ENCODE measurements at places on chromosomes 3 and 15. TPM values are rescaled to one million over a fixed set of nuclear protein-coding genes. Genes with fewer than 3 reads are reported as not detected.
A peak's percentile ranks its signal among the peaks of the same experiment; 100 is the strongest.

- no peak overlapping the region for H3K27ac ChIP-seq
- no peaks in the 10 kb centered on the region for H3K27me3 ChIP-seq
- DNase-seq = no peak
- H3K36me3 ChIP-seq = no peaks in the 10 kb centered on the region
- peaks cover 12% of the 10 kb centered on the region for H3K4me1 ChIP-seq
Measured at GRCh38 chr3:155242342-155242741, 51.1 kb downstream of the STRIT1 start.

DNA sequence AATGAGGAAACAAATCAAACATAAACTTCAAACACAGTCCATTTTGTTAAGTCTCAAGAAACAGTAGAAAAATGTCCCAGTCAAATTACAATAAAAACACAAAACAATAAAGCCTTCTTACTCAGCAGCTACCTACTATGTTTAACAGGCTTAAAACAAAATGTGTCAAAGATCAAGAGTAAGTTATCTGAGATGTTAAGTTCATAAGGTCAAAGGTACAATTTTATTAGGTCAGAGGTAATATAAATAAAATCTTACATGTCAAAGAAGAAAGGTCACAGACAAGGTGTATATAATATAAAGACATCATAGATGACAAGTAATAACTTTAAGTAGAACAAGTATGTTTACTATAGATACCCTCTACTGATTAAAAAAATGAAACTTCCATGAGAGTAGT is 208.3 kb downstream of the SCAPER start:
- peaks cover 4% of the 10 kb centered on the region for H3K4me1 ChIP-seq
- no peak for DNase-seq
- H3K27me3 ChIP-seq = no peaks in the 10 kb centered on the region
- H3K36me3 ChIP-seq = peaks cover 19% of the 10 kb centered on the region

TMCO5A gene
- not detected for total RNA-seq

- no peak overlapping the region for H3K4me3 ChIP-seq
- H3K27me3 ChIP-seq = peaks cover 9% of the 10 kb centered on the region
- no peak overlapping the region for H3K27ac ChIP-seq
- peaks cover 16% of the 10 kb centered on the region for H3K36me3 ChIP-seq
- peaks cover 44% of the 10 kb centered on the region for H3K4me1 ChIP-seq
- DNase-seq = no peak
Measured at GRCh38 chr3:66450390-66451022, 50.3 kb downstream of the LRIG1 start.

GRCh38 chr15:28881600-28881999 is 4.2 kb upstream of the APBA2 start:
- no peak for DNase-seq
- no peak overlapping the region for H3K27ac ChIP-seq
- peaks cover 13% of the 10 kb centered on the region for H3K27me3 ChIP-seq
- H3K36me3 ChIP-seq = no peaks in the 10 kb centered on the region
- H3K4me1 ChIP-seq = peaks cover 3% of the 10 kb centered on the region
- no peak overlapping the region for H3K4me3 ChIP-seq

DNA sequence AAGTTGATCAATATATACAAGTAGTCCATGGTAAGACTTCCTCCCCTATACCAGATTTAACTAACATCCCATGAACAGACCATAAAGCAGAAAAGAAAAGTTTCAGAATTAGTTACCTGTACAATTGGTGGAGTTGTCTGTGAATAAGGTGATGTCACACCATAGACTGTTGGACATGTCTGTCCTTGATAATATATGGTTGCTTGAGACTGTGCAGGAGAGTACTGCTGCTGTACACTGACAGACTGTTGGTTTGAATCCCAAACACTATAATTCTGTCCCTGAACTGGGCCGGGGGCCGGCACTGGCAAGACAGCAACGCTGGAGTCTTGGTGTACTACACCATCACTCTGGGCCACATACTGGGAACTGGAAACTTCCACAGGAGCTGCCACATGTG is 77.2 kb downstream of the NBEAL2 start:
- H3K4me1 ChIP-seq = no peaks in the 10 kb centered on the region
- no peak for DNase-seq
- no peaks in the 10 kb centered on the region for H3K27me3 ChIP-seq
- H3K4me3 ChIP-seq = no peak overlapping the region
- H3K27ac ChIP-seq = peak overlapping the region; percentile 46
- H3K36me3 ChIP-seq = peaks cover 33% of the 10 kb centered on the region

FRMD5 gene
- total RNA-seq = 3.8 TPM

IQCH gene
- total RNA-seq = 1.00 TPM

DNA sequence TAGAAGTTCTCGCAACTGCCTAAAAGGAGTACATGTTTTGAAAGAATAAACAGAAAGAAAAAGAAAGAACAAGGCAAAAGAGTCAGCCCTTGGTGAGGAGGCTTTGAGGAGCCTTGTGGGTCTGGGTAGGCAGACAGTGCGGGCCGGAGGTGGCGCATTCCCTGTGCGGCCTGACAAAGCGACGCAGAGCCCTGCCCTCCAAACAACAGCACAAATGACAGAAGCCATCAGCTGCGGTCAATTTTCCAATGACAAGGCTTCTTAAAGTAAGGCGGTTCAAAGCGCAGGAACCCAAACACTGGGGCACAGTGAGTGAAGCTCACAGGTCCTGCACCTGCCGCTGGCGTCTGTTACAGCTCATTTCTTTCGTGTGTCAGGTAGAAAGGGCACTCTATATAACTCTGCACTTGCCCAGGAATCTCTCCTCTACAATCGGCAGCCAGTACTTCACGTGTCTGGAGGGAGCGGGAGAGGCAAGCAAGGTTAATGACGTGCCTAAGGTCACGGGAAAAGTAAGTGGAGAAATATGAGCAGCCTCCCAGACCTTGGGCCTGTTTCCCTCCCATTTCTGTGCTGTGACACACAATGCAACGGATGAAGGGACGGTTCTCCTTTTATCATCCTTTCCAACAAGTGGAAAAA is 178.1 kb downstream of the OPA1 start:
- H3K27me3 ChIP-seq = peaks cover 3% of the 10 kb centered on the region
- no peak overlapping the region for H3K4me3 ChIP-seq
- peaks cover 61% of the 10 kb centered on the region for H3K4me1 ChIP-seq
- peak; percentile 52 for DNase-seq
- H3K27ac ChIP-seq = peak overlapping the region; percentile 77

GRCh38 chr3:69320871-69321271 is 65.0 kb downstream of the FRMD4B start:
- no peak overlapping the region for H3K27ac ChIP-seq
- H3K4me1 ChIP-seq = peaks cover 12% of the 10 kb centered on the region
- H3K4me3 ChIP-seq = no peak overlapping the region
- no peaks in the 10 kb centered on the region for H3K27me3 ChIP-seq

- peaks cover 4% of the 10 kb centered on the region for H3K4me1 ChIP-seq
- H3K4me3 ChIP-seq = no peak overlapping the region
- H3K27ac ChIP-seq = no peak overlapping the region
Measured at GRCh38 chr15:90838544-90838943, 29.8 kb upstream of the FURIN start.

DNA sequence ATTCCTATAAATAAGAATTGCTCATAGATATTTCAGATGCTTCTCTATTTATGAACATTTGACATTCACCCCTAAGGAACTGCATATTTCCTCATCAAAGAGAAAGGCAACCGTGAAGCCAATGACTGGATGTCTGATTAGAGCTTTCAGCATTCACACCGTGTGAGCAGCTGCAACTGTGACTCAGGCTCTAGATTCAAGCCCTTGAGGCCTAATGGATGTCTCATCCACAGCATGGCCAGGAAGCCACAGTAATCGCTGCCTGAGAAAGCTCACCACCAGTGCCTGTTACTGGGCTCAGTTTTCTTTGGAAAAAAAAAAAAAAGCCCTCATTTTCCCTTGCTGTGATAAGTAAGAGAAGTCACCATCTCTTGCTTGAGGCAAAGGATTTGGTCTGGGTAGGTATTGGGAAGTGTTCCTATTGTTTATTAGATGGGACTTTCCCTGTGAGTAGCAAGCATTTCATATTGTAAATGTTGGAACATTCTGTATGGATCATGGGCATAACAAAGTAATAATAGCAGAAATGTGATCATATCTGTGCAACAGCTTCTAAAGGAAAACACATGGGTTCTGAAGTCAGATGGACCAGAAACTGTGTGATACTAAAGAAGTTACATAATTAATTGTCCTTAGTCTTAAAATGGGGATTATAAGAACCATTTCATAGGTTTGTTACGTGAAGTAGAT is 783.7 kb downstream of the AGBL1 start:
- H3K4me3 ChIP-seq = no peak overlapping the region
- H3K27ac ChIP-seq = no peak overlapping the region
- no peaks in the 10 kb centered on the region for H3K4me1 ChIP-seq
- DNase-seq = no peak
- peaks cover 3% of the 10 kb centered on the region for H3K36me3 ChIP-seq

DNA sequence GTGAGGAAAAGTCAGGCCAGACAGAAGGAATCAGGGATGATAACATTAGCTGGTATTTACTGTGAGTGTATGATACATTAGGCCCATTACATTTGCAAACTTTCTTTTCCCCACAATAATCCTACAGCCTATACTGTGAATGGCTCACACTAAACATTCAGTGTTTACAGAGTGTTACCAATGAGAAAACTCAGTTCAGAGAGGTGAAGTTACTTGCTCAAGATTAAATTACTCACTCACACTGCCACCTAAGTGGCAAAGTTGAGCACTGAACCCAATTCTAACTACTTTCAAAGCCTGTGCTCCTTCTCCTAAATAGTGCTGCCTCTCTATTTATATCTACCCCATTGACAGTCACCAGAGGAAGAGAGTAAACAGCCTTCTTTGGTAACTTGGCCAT is 8.5 kb downstream of the XPC start:
- peaks cover 56% of the 10 kb centered on the region for H3K36me3 ChIP-seq
- no peak overlapping the region for H3K4me3 ChIP-seq
- no peaks in the 10 kb centered on the region for H3K27me3 ChIP-seq

GRCh38 chr3:194051366-194052149 is 84.4 kb upstream of the HES1 start:
- H3K27me3 ChIP-seq = peaks cover 2% of the 10 kb centered on the region
- peaks cover 17% of the 10 kb centered on the region for H3K4me1 ChIP-seq
- no peak for DNase-seq
- H3K27ac ChIP-seq = no peak overlapping the region
- no peaks in the 10 kb centered on the region for H3K36me3 ChIP-seq

CP gene
- 7.4 TPM for total RNA-seq

DNA sequence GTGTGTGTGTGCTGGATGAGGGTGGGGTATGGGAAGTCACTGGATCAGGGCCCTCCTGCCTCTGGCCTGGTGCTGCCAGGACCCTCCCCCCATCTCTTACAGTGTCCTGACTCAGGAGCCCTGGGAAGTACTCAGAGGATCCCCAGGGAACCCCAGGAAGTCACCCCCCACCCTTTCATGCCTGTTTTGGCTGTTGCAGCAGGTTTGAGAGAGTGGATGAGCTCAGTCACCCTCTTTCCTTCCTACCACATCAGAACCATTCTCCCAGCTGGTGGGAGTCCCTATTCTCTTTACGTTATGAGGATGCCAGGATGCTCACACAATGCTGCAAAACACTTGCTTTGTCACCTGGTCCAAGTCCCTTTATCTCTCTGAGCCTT is 59.0 kb downstream of the BDH1 start:
- peaks cover 40% of the 10 kb centered on the region for H3K4me1 ChIP-seq
- no peaks in the 10 kb centered on the region for H3K27me3 ChIP-seq
- H3K27ac ChIP-seq = no peak overlapping the region
- no peak for DNase-seq
- no peak overlapping the region for H3K4me3 ChIP-seq
- H3K36me3 ChIP-seq = no peaks in the 10 kb centered on the region

IL5RA gene
- total RNA-seq = 0.14 TPM

GAP43 gene
- total RNA-seq = 4.2 TPM

DNA sequence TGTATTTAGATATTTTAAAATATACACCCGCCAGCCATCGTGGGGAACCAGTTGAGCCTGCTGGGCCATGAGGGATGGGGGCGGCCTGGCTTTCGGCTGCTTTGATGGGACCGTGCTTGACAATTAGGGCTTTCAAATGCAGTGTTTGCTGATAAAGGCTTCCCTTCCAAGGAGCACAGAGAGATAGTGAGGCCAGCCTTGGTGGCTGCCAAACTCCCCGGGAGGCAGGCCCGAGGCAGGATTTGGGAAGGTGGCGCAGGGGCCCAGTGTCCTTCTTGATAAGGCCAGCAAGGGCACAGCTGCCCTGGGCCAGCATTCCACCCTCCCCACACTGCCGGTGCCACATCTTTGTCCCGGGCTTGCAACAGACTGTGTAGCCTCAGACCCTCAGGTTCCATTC is 75.6 kb downstream of the LINGO1 start:
- H3K4me1 ChIP-seq = peaks cover 28% of the 10 kb centered on the region
- no peaks in the 10 kb centered on the region for H3K36me3 ChIP-seq
- DNase-seq = no peak

DNA sequence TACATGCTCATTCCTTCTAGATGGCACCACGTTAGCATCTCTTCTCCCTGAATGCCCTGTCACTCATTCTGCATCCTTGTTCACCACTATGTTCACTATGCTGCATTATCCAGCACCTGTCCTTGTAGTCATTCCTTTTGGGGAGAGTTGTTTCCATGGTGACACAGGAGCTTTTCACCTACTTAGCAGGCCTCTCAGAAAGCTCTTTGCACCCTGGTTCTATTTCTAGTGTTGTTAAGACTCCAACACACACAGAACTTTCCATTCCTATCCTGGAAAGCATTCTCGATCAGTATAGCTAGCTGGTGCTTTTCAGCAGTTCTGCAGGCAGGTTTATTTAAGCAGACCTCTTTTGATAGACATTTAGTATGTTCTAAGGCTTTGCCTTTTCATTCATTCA is 6.7 kb upstream of the RPL14 start:
- DNase-seq = no peak
- H3K27me3 ChIP-seq = no peaks in the 10 kb centered on the region
- no peak overlapping the region for H3K27ac ChIP-seq
- H3K36me3 ChIP-seq = no peaks in the 10 kb centered on the region
- H3K4me3 ChIP-seq = no peak overlapping the region

DNA sequence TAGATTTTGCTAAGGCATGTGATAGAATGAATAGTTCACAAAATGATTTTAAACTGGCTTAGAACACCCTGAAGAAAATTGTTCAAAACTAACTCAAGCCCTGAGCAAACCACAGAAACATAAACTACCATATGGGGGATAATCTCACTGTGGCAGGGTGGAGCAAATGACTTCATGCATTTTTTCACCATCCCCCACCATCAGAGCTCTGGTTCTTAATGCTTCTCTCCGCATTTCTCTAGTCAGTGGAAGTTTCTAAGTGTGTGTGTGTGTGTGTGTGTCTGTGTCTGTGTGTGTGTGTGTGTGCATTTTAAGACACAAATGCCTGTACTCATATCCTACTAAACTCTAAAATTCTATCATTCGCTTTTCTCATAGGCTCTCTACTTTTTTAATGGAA is 107.1 kb upstream of the PHLDB2 start:
- no peak overlapping the region for H3K4me3 ChIP-seq
- H3K4me1 ChIP-seq = peaks cover 16% of the 10 kb centered on the region
- no peak overlapping the region for H3K27ac ChIP-seq
- no peaks in the 10 kb centered on the region for H3K36me3 ChIP-seq
- H3K27me3 ChIP-seq = no peaks in the 10 kb centered on the region

MME gene
- 50.3 TPM for total RNA-seq

ANKRD34C gene
- not detected for total RNA-seq
